ENCODE measurements at places on chromosomes 13 and 19.

DNA sequence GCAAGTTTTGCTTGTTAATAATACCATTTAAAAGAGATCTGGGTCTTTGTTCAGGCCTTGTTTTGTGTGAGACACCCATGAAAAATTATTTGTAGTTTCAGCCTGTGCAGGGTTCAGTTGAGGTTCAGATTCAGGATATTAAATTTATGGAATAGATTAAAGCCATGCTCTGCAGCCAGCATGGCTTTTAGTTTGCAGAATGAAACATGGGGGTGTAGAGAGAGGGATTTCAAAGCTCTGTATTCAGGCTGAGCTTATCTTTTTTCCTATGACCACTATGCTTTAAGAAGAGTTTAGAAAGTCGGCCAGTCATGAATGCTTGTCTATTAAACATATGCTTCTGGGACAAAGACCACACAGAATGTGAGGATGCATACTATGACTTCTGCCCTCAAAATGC is 73.6 kb downstream of the DCLK1 start:
- no peak for DNase-seq

- DNase-seq, result no peak
Observed at GRCh38 chr13:25859528-25859927, 192.3 kb downstream of the SHISA2 start.

DNA sequence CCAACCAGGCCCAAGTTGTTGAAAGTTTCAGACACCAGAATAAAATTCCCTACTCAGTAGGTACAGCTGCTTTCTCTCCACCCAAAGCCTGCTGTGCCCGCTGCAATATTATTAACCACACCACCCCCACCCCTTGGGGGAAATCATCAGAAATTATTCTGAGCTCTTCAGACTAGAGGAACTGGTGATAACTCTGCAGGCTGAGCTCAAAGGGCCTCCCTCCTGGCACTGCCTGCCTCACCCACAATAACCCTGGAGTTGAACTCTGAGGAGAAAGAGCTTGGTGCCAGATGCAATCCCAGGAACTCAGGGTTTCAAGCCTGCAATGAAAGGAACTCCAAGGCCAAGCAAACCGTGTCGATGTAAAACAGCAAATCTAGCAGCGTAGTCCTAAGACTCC is 381.7 kb upstream of the ZNF507 start:
- no peak for DNase-seq

DNA sequence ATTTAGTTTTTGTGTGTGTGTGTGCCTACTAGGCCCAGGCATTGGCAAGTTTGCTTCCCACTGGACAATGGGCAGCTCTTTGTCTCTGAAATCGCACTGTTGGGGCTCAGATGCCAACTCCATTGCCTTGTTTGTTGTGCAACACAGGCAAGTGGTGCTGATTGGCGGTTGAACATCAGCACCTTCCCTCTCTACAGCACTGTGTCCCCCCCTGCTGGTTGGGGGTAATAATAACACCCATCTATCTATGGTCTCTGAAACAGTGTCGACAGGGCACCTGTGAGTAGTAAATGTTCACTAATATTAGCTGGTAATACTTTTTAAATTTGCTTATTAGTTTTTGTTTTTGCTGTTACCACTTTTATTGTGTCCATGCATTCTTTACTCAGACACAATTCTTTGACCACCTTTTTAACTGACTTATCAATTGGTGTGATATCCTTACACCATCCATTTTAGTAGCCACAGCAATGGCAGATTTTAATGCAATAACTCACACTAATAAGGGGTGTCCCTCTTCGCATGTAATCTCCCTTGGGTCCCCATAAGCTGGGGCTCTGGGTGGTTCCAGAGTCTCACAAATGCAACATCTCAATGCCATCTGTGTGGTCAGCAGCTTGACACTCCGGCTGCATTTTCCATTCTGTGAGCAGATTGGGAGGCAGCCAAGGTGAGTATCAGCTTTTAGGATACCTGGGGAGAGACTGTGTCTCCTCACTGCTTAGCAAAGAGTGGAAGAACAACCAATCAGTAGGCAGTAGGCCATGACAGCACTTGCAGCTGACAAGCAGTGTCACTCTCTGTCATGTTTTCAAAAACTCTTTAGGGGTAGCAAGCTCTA is 47.7 kb upstream of the UQCRFS1 start:
- no peak for DNase-seq

DNA sequence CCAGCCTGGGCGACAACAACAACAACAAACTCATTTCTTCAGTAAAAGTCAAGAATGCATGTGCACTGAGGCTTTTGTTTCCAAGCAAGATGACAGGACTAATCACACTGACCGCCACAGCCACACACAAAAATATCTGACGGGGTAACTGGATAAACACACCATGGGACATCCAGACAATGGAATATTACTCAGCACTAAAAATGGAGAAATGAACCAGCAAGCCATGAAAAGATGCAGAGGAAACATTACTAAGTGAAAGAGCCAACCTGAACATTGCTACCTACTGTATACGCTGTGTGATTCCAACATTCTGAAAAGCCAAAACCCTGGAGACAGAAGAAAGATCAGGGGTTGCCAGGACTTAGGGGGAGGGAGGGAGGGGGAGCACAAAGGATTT is 36.7 kb downstream of the FAAP24 start:
- DNase-seq, result no peak

DNA sequence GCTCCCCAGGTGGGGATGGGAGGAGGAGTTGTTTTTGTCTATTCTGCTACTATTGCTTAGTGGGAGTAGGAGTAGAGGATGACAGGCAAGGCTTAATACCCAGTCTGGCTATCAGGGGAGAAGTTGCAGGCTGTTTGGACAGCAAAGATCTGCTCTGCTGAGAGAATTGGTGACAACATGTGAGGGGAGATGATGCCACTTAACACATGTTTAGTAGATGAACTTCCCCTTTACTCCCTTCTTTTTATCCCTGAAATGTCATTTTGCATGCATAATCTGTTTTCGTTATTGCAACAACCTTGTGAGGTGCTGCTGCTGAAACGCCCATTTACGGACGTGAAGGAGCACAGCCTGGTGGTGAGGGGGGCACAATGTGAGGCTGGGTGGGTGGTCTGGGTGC is 3.0 kb upstream of the CYP4F12 start:
- no peak for DNase-seq

- no peak for DNase-seq
Observed at GRCh38 chr13:111021270-111021669, 93.8 kb upstream of the ARHGEF7 start.

GRCh38 chr13:37382146-37382545 is 216.4 kb downstream of the POSTN start:
- DNase-seq, result no peak

DNA sequence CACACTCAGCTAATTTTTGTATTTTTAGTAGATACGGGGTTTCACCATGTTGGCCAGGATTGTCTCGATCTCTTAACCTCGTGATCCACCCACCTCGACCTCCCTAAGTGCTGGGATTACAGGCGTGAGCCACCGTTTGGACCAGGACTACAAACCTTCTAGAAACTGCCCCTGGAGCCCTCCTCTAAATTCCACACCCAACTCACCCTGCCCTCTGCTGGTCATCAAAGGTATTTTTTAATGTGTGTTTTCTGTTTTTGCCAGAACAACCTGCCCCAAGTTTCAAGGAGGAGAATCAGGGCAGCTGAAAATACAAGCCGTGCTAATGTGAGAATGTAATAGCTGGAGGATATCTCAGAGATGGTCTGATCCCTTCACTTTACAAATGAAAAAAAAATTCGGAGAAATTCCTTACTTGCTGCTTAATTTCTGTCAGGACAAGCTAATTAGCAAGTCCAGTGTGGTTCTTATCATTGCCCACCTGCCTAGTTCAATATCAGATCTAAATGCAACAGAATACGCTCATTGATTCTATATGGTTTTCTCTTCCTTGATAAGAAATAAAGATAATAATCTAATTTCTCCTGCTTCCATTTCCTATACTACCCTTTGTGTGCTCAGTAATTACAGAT is 4.1 kb downstream of the ATP8A2 start:
- DNase-seq, result no peak

DNA sequence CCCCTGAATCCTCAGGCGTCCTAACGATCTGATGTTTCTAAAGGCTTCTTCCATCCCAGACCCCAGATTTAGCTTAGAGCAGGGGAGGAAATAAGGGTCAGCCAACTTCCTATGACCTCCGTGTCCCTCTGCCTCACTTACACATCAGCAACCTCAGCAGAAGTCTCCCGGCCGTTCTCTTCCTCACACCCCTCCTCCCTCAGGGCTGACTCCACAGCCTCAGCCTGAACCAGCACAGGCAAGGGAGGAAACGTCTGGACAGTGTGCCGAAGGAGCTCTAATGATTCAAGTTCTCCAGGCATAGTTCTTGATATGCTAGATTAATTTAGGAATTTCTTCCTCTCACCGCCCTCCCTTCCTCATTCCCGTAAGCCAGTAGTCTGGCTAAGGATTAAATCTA is 121.4 kb downstream of the NUFIP1 start:
- no peak for DNase-seq

DNA sequence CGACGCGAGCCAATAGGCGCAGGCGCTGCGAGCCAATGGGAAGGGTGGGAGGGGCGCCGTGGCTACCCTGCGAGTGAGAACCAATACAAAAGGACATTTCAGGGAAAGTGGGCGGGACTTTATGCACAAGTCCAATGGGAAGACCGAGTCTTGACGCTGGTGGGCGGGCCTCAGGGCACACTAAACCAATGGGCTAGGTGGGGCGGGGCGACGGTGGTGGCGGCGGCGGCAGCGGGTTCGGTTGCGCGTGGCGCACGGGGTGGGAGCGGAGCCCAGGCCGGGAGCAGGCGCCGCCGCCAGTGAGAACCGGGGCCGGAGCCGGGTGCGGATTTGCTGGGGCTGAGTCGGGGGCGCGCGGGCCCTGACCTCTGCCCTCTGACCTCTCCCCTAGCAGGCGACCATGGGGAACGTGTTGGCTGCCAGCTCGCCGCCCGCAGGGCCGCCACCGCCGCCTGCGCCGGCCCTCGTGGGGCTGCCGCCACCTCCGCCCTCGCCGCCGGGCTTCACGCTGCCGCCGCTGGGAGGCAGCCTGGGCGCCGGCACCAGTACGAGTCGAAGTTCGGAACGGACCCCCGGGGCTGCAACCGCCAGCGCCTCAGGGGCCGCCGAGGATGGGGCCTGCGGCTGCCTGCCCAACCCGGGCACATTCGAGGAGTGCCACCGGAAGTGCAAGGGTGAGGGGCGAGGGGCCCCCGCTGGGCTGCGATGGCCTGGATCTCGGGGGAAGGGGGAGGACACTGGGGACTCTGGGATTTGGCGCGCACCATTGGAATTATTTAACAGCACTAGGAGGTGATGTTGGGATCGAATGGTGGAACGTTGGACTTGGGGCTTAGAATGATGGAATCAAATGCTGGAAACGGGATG is at the start of gene TOMM40:
TOMM40 (plus strand) TSS at position 239 of the 867 bp plus-strand sequence; CDS start at position 401, 162 bp downstream.
- DNase-seq, result peak; percentile 100

DNA sequence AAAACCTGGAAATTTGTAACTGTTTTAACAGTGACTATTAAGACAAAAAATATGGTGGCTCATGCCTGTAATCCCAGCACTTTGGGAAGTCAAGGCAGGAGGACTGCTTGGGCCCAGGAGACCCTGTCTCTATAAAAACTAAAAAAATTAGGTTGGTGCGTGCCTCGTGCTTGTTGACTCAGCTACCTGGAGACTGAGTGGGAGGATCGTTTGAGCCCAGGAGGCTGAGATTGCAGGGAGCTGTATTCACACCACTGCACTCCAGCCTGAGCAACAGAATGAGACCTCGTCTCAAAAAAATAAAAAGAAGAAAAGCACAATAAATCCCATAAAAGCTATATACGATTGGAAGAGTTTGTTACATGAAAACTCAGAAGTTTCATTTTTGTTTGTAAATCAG is 23.7 kb downstream of the KLF5 start:
- no peak for DNase-seq

GRCh38 chr19:6712231-6712630 is 8.2 kb downstream of the C3 start:
- DNase-seq, result no peak

DNA sequence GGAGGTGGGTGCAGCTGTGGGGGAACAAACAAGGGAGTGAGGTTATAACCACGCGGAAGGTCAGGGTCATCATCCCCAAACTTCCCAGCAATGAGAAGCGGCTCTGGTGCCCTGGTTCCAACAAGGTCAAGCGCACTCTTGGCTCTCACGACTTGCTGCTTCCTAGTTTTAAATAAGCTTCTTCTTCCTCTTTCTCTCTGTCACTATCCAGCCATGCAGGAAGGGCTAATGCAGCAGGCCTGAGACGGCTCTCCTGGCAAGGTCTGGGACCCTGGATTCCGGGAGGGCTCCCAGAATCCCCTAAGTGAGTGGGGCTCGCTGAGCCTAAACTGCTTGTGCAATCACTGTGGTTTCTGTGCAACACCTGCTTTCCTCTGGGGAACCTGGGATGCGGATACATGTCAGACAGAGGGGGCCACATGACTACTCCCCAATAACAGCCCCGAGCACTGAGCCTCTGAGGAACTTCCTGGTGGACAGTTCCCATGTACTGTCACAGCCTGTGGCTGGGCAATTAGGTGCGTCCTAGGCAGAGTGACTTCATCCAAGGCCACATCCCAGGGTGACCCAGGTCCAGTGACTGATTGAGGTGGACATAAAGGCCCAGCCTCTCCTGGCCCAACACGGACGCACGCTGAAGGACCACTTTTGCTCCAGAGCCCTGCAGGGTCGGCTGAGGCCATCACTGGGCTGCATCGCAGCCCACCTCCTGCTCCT is 24.2 kb downstream of the VRK3 start:
- no peak for DNase-seq

GRCh38 chr13:82749551-82749950 is 1132.7 kb downstream of the SLITRK1 start:
- DNase-seq, result no peak

- no peak for DNase-seq
Observed at GRCh38 chr19:30864391-30865215, 484.6 kb downstream of the TSHZ3 start.

- no peak for DNase-seq
Observed at GRCh38 chr13:54965881-54966280, 1937.3 kb downstream of the OLFM4 start.
